ENCODE measurements at places on chromosomes 16 and 17.

GRCh38 chr17:51079049-51079448 lies 41.6 kb downstream of the SPAG9 start:
- no peak for DNase-seq

DNA sequence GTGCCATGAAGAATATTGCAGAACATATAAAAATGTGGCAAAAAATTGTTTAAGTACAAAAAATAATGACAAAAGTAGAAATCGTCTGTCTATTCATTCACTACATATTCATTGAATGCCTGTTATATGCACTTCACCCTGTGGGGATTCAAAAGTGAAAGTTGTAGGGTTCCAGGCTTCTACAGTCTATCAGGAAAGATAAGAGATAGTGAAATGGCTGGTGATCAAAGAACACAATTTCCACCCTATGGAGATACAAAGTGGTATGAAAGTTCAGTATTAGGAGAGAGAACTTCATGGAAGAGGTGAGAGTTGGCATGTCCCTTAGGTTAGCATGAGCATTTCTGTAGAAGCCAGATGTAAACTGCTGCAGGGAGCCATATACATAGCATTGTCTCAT lies 127.0 kb upstream of the PMFBP1 start:
- no peak for DNase-seq

DNA sequence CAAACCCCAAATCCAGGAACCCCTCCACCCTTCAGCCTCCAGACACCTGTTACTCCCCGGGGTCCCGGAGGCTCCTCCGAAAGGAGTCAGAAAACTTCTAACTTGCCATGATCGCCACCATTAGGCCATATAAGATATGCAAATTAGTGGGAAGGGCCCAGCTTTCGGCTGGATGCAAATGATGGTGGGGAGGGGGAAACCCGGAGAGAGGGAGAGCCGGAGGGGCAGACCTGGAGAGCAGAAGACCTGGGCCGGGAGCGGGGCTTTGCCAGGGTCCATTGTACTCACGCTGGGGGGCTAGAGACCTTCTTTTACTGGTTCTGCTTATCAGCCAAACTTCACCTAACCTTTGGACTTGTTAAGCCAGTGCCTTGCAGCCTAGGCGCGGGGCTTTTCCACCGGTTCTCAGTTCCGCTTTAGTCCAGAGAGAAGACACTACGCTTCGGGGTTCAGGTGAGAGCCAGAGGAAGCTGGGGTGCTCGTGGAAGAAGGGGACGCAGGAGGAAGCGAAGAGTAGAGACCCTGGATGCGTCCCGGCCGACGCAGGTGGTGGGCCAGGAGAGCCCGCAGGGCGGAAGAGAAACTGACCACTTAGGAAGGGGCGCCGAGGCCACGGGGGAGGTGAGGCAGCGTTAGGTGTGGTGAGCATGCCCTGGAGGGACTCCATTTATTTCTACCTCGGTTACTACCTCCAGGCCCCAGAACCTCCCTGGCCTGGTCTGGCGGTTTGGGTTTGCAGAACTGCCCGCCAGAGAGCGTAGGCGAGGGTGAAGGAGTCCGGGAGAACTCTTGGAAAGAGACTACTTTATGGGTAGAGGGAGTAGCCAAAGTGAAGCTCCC lies at the start of gene HNF1B:
Gene HNF1B (minus strand): TSS at position 99 of the 840 bp plus-strand sequence. CDS start 175 bp downstream, outside the sequence.
- no peak for DNase-seq

GRCh38 chr17:30256756-30257506 lies 21.4 kb upstream of the SLC6A4 start:
- no peak for DNase-seq

GRCh38 chr17:80029258-80029974 lies 6.3 kb downstream of the TBC1D16 start:
- no peak for DNase-seq

DNA sequence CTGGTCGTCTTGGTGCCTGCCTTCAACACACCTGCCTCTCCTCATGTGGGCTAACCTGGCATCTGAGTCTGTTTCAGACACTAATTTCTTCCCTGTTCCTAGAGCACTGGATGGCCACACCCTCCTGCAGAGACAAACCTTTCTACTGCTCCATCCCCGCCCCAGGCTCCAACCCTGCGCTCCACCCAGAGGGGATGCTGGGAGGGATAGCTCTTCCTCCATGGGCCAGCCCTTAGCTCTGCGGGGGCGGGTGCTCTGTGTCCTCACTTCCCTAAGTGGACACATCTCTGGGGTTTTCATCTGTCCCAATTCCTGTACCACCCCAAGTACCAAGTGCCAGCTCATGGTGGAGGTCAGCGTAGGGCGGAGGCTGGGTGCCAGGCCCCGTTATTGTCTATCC lies 11.0 kb upstream of the CRISPLD2 start:
- no peak for DNase-seq

GRCh38 chr16:27378871-27379481 lies 23.0 kb upstream of the IL21R start:
- no peak for DNase-seq

GRCh38 chr17:52673791-52674190 lies 515.3 kb upstream of the CA10 start:
- no peak for DNase-seq

- no peak for DNase-seq
These were observed at the start of gene TMEM220 for GRCh38 chr17:10729334-10730193. Gene TMEM220 (minus strand): TSS chr17:10730023. CDS start chr17:10729851, 172 bp downstream.

GRCh38 chr17:50268026-50268425 lies 6.2 kb upstream of the TMEM92 start:
- DNase-seq: no peak

GRCh38 chr16:68782198-68783174 lies 45.4 kb downstream of the CDH1 start:
- DNase-seq: no peak

DNA sequence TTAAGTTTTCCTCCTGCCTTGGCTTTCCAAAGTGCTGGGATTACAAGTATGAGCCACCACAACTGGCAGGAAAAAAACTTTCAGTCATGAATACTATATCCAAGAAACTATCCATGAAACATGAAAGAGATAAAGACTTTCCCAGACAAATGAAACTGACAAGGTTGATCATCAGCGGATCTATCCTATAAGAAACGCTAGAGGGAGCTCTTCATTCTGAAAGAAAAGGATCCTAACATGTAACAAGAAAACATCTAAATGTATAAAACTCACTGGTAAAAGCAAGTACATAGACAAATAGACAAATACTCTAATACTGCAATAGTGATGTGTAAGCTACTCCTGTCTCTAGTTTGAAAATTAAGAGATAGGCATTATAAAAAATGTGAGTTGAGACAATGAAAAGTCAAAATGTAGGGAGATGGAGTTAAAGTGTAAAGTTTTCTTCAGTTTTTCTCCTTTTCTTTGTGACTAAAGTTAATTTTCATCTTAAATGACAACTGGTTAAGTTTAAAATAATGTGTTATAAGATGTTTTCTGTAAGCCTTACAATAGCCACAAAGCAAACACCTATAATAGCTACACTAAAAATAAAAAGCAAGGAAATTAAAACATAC lies 79.6 kb upstream of the TEKT1 start:
- peak; percentile 57 for DNase-seq

DNA sequence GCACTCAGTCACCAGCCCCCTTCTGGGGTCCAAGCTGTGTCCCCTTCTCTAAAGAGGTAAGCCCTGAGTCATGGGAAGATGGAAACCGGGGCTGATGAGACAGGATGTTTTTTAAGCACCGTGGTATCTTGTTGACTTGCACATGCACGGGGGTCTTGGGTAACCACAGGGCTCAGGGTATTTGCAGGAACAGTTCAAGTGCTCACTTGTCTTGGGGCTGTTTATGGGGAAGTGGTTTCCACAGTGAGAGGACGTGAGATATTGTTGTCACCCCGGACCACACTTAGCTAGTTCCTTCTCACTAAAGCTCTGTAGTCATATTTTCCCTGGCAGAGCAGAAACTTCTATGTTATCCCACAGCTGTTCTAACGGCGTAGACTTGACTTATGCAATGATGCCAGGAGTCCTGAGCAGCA lies 7.7 kb downstream of the CCL3L1 start:
- no peak for DNase-seq

DNA sequence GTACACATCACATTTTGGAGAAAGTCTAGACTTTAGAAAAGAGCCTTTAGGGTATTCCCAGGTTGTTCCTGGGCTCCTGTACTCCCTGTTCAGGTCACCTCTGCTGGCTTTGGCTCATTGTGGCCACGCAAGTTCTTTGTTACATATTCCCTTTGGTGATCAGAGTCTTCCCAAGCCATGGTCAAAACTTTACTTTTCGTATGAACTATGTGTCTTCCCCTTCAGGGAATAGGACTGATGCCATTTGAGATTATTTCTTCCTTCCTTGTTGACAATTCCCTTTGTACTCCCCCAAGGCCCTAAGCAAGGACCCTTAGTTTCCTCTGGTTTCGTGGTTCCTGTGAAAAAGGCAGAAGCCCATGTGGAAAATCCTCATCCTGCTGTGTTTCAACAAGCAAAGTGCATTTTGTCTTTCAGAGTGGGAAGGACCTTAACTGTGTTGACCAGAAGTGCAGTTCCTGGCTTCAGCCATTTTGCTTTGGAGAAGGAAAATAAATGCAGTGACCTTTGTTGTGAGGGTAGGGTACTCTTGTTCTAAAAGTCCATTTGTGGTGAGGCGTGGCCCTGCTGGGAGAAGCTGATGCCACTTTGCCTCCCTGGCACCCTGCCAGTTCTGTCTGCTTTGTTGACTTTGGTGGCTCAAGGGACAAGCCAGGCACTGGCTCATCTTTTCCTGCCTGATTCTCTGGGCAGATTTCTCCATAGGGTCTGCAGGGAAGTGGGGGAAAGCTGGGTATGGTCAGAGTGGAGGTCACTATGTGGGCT lies 55.1 kb downstream of the ZNRF1 start:
- DNase-seq: peak; percentile 90

Data from SHP77 (cell line).